ENCODE measurements at places on chromosomes 5 and 9.

DNA sequence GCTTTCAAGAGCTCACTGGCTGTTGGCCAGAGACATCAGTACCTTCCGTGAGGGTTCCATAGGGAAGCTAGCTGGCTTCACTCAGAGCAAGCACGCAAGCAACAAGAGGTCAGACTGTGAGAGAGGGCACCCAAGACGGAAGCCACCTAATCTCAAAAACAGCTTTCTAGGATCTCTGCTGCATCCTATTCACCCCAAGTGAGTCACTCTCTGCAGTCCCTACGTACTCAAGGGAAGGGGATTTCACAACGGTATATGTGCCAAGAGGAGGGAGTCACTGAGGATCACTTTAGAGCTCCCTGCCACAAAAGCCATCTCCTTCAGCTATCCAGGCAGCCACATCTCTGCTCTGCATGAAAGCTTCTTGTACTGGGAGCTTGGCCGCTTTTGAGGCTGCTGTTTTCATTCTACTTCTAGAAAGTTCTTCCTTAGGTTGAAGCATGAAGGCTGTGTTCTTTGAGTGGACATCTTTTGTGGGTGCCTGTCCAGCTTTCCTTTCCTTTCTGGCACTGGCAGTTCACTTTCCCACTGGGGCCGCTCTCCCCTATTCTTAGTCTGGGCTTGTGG is 249.5 kb downstream of the MAN2A1 start:
- DNase-seq, result no peak

DNA sequence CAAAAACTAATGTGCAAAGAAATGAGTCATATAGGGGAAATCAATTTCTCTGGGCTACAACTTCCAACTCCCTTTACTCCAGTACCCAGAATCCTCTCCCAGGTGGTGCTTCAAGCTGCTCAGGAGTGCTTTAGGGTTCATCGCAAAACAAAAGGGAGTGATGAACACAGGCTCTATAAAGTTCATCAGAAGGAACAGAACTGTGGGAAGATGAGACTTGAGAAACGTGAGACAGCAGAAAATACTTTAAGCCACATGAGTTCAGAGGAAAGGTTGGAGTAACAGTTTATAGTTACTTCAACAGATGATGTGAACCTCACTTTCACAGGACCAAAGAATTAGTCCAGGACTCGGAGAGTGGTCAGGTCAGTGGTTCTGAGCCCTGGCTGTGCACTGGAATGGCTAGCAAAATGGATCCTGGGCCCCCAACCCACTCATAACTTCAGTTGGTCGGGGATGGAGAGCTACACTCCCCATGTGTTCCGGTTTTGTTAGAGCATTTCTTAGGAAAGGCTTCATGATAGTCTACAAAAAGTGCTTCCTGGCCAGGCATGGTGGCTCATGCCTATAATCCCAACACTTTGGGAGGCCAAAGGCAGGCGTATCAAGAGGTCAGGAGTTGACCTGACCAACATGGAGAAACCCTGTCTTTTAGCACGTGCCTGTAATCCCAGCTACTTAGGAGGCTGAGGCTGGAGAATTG is 4.3 kb downstream of the RPL12 start:
- no peak for DNase-seq

- no peak for DNase-seq
These were observed 18.3 kb upstream of the IL13 start for GRCh38 chr5:132639706-132640130.

DNA sequence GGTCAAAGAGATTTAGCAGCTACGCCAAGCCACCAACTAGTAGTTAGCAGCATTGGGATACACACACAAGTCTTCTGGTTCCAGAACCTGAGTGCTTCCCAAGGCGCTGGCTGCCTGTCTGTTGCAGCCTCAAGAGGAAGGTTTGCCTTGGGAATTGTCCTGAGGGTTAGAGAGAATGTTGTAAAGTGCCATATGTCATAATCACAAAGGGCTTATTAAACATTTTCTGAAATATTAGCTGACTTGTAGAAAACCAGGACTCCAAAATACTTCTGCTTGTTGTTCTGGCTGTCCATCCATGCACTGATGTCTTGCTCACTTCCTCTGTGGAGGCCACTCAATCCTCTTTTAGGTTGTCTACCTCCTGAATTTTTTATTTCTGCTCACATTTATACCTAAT is 46.3 kb downstream of the SLC36A1 start:
- no peak for DNase-seq

GRCh38 chr9:136047076-136047774 is 47.9 kb downstream of the NACC2 start:
- DNase-seq, result no peak

GRCh38 chr9:113614843-113615648 is 151.5 kb downstream of the RGS3 start:
- peak; percentile 23 for DNase-seq

DNA sequence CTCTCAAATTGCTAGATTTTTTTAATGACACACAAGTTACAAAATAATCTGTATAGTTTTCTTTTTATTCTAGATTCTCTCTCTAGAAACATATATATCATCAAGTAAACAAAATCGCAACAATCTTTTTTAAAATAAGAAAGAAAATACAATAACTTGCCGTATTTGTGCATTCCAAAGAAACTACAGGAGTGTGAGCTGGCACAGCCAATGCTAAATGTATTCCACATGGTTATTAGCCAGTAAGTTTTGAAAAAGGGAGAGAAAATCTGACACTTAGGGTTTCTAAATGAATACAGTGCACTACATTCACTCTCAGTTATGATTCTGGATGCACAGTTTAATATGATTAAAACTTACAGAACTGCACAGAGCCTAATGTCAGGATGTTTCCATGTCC is 117.9 kb downstream of the BNC2 start:
- DNase-seq, result no peak

DNA sequence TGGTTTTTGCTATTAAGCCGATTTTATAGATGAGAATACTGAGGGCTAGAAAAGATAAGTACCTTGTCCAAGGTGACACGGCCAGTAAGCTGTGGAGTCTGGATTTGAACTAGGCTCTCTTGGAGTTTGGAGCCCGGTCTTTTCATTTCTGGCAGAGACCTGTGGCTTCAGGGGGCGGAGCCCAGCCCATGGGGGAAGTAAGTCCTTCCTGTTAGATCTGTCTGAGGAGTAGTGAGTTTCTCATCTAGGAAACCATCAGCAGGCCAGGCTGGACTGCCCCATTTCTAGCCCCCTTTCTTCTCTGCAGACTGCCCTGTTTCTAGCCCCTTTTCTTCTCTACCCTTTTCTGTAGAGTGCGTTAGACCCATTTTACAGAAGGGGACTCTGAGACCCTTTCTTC is 521 bp upstream of the PTGS1 start:
- DNase-seq, result no peak

- DNase-seq, result no peak
These were observed 388.7 kb downstream of the CETN3 start for GRCh38 chr5:90020575-90021538.

DNA sequence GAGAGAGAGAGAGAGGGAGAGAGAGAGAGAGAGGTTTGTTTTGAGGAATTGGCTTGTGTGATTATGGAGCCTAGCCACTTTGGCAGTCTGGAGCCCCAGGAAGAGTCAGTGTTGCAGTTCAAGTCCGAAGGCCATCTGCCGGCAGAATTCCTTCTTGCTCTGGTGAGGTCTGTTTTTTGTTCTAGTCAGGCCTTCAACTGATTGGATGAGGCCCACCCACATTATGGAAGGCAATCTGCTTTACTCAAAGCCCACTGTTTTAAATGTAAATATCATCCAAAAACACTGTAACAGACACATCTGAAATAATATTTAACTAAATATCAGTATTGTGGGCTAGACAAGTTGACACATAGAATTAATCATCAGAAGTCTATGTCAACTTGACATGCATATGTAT is 11.4 kb upstream of the GRM6 start:
- DNase-seq, result no peak

DNA sequence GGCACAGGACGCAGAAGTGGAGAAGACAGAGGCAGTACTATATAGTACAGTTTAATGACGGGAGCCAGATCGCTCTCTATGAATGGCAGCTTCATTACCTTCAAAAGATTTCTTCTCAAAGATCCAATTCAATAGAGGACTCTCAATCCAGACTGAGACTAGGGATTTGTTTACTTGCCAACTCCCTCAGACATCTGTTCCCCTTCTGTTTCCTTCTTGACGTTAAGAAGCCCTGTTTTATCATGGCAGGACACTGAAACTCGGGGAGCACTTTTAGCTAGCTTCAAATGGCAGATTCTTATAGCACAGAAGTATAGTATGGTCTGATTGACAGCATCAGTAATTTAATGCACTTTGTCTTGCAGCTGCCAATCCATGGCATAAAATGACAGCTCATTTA is 747.3 kb upstream of the C9orf72 start:
- DNase-seq, result no peak

GRCh38 chr9:104810421-104811339 is 46.8 kb downstream of the NIPSNAP3B start:
- no peak for DNase-seq

DNA sequence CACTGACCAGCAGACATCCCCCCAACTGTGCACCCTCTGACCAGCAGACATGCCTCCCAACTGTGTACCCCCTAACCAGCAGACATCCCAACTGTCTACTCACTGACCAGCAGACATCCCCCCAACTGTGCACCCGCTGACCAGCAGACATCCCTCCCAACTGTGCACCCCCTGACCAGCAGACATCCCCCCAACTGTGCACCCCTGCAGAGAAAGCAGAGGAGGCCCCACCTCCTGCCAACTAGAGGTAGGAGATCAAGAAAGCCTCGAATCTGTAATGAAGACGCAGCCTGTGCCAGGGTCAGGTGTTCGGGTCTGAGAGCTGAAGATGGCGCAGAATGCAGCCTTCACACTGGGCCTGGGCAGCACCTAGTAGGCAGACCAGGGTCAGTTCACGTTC is 29.8 kb upstream of the NSMF start:
- no peak for DNase-seq

- DNase-seq, result peak; percentile 62
These were observed 168.3 kb upstream of the OTULINL start for GRCh38 chr5:14413331-14413750.

- DNase-seq, result no peak
These were observed 1021.9 kb downstream of the CDH12 start for GRCh38 chr5:21831145-21831787.

GRCh38 chr5:11851416-11851815 is 52.8 kb downstream of the CTNND2 start:
- DNase-seq, result no peak

GRCh38 chr5:122773619-122774018 is 1.3 kb upstream of the SNX2 start:
- no peak for DNase-seq

GRCh38 chr5:83426855-83427254 is 44.7 kb upstream of the VCAN start:
- no peak for DNase-seq

DNA sequence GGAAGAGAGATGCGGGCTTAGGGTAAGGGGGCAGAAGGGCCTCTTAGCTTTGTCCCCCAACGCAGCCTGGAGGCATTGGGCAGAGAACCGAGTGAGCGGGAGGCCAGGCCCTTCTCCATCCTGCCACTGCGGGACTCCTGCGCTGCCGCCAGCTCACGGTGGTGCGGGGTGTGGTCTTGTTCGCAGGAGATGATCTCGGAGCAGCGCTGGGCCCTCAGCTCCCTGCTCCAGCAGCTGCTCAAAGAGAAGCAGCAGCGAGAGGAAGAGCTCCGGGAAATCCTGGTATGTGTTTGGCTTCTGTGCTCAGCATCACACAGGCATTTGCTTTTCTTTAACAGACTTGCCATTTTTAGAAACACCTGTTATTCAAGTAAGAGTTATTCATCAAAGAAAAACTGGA is 41.3 kb downstream of the LRSAM1 start:
- no peak for DNase-seq

All from CD4-positive, alpha-beta T cell treated with Interleukin-4 for 1 hour (primary cell).